Frontal cortex (tissue), 4 donors: ENCODE measurements at places on chromosomes 7 and 10. TPM values are rescaled to one million over a fixed set of nuclear protein-coding genes. Genes with fewer than 3 reads are reported as not detected.
A peak's percentile ranks its signal among the peaks of the same experiment; 100 is the strongest.

- no peak for DNase-seq
Observed at GRCh38 chr7:41103331-41103730, 599.6 kb downstream of the INHBA start.

- DNase-seq = no peak
Observed at GRCh38 chr7:12258074-12258473, 47.0 kb downstream of the TMEM106B start.

FGFBP3 gene
- 18.3 TPM for total RNA-seq

GRCh38 chr7:28166982-28167715 is 13.4 kb downstream of the JAZF1 start:
- no peak for DNase-seq

- DNase-seq = peak; percentile 60
Observed at GRCh38 chr7:1579481-1580421, 9.9 kb upstream of the PSMG3 start.

- DNase-seq = no peak
Observed at GRCh38 chr7:158311791-158312190, 275.8 kb downstream of the PTPRN2 start.
